ENCODE measurements at places on chromosomes 6 and 20.
A peak's percentile ranks its signal among the peaks of the same experiment; 100 is the strongest.

- no peaks in the 10 kb centered on the region for H3K27me3 ChIP-seq
- H3K4me3 ChIP-seq: no peak overlapping the region
- DNase-seq: no peak
Observed at GRCh38 chr6:130693944-130694343, 133.3 kb upstream of the SMLR1 start.

DNA sequence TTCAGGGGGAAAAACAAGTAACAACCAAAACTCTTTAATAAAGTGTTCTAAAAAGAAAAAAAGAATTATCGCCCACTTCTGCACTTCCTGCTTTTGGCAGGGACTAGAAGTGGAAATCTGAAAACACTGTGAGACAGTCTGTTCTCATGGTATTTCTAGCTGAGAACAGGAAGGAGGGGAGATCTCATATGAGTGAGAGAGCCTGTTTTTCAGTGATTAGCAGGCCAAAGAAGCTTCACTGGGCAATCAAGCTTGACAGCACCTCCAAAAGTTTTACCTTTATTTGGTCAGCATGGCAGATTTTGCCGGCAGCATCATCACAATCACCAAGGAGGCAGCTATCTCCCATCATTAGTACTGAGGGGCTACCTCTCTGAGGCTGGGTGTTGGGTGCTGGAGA is 79.5 kb upstream of the ATXN1 start:
- H3K4me3 ChIP-seq: no peak overlapping the region
- H3K27ac ChIP-seq: no peak overlapping the region
- no peaks in the 10 kb centered on the region for H3K36me3 ChIP-seq

- no peaks in the 10 kb centered on the region for H3K4me1 ChIP-seq
- H3K27ac ChIP-seq: no peak overlapping the region
- H3K36me3 ChIP-seq: no peaks in the 10 kb centered on the region
- peak; percentile 82 for DNase-seq
Observed at GRCh38 chr20:46970937-46971630, 76.4 kb downstream of the EYA2 start.

DNA sequence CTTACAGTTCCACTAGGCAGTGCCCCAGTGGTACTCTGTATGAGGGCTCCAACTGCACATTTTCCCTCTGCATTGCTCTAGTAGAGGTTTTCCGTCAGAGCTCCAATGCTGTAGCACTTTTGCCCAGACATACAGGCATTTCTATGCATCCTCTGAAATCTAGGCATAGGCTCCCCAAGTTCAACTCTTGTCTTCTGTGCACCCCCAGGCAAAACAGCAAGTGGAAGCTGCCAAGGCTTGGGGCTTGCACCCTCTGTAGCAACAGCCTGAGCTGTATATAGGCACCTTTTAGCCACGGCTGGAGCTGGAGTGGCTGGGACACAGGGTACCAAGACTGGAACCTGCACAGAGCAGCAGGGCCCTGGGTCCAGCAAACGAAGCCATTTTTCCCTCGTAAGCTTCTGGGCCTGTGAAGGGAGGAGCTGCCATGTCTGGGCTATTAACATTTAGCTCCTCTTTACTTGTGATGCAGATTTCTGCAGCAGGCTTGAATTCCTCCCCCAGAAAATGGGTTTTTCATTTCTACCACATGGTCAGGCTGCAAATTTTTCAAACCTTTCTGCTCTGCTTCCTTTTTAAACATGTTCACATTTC is 596.2 kb upstream of the ADGRB3 start:
- no peak overlapping the region for H3K27ac ChIP-seq
- H3K4me1 ChIP-seq: no peaks in the 10 kb centered on the region
- no peaks in the 10 kb centered on the region for H3K27me3 ChIP-seq
- H3K36me3 ChIP-seq: no peaks in the 10 kb centered on the region
- H3K4me3 ChIP-seq: no peak overlapping the region
- DNase-seq: no peak

DNA sequence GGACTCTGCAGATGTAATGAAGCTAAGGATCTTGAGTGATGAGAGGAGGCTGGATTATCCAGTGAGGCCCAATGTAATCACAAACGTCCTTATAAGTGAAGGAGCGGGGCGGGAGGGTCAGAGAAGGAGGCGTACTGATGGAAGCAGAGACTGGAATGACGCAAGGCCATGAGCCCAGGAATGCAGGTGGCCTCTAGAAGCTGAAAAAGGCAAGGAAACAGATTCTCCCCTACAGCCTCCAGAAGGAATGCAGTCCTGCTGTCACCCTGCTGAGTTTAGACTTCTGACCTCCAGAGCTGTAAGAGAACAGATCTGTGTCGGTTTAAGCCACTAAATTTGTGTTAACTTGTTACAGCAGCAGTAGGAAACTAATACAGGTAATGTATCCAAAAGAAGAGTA is 227.9 kb downstream of the PTPRT start:
- DNase-seq: no peak
- H3K36me3 ChIP-seq: no peaks in the 10 kb centered on the region
- no peaks in the 10 kb centered on the region for H3K4me1 ChIP-seq
- H3K27me3 ChIP-seq: no peaks in the 10 kb centered on the region

DNA sequence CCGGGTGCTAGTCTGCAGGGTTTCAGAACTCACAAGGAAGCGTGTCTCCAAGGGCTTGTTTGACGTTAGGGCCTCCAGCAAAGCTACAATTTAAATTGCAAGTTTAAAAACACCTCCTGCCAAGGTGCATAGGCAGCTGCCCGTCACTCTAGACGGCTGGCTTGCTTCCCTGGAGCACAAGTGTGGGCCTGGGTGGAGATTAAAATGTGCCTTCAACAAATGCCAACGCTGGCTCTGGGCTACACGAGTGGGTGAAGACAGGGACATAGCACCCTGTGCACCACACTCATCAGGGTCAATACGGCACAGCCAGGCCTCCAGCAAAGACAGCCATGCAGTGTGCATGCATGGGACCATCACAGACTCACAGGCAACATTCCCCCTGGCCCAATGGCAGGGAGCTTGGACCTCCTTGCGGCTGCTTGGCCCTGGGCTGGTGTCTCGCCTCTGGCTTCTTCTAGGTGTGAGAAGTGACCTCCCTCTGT is 48.4 kb upstream of the FRMD1 start:
- H3K4me3 ChIP-seq: no peak overlapping the region
- H3K36me3 ChIP-seq: no peaks in the 10 kb centered on the region
- peaks cover 6% of the 10 kb centered on the region for H3K4me1 ChIP-seq
- no peak overlapping the region for H3K27ac ChIP-seq
- no peak for DNase-seq
